Fibroblast of upper back skin (primary cell): ENCODE measurements at places on chromosomes 4 and X.

GRCh38 chr4:141058591-141059512 lies 74.4 kb downstream of the RNF150 start:
- peak; percentile 89 for DNase-seq

GRCh38 chrX:152444338-152444737 lies 6.8 kb downstream of the GABRA3 start:
- no peak for DNase-seq

DNA sequence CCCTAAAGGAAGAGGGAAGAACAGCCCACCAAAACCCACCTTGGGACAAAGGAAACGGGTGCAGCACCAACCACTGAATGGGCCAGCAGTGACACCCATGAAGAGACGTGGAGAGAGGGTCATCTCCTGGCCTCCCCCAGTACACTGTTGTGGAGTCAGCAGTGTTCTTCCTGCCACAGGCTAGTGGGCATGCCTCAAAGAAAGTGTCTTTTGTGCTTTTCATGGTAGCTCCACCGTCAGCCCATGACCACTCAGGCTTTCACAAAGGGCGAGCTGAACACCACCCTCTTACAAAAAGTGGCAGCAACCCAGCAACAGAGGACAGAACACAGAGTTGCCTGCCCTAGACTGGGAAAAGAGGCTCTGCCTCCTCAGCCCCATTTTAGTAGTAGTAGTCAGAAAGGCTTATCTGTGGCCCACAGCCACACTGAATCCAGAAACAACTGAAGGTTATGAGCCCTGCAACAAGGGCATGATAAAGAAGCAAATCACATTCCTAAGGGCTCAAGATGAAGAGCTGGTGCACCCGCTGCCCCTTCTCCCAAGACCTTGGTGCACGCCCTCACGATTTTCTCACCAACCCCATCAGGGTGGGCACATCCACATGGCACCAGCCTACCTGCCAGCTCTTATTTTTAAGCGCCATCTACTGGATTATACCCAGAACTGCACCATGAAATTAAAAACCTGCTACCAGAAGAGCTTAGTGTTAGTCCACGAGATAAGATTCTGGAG lies 53.1 kb downstream of the RAB28 start:
- no peak for DNase-seq

GRCh38 chrX:23381099-23382087 lies 46.7 kb downstream of the PTCHD1 start:
- DNase-seq = no peak

DNA sequence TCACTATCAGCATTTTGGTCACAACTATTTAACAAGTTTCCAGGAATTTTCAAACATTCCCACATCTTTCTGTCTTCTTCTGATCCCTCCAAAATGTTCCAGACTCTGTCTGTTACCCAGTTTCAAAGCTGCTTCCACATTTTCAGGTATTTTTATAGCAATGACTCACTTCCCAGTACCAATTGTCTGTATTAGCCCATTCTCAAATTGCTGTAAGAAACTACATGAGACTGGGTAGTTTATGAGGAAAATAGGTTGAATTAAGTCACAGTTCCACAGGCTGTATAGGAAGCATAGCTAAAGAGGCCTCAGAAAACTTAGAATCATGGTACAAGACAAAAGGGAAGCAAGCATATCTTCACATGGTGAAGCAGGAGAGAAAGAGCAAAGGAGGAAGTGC lies 475.0 kb upstream of the PCDH7 start:
- DNase-seq = no peak

DNA sequence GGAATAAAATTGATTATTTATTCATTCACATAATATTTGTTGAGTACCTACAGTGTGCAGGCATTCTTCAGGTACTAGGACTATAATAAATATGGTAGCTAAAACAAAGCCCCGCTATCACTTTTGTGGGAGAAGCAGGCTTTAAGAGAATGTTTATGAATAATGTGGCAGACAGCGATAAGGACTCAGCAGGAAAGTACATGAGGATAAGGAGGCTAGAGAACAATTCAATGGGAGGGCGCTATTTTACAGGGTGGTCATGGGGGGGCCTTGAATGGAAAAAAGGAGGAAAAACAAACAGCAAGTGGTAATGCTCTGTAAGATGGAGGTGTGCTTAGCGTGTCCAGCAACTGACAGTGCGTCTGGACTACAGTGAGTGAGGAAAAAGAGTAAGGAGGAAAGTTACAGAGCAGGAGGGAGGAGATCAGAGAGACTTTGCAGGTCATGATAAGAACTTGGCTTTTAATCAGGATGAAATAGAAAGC lies 264.2 kb upstream of the ETNPPL start:
- DNase-seq = no peak
